ENCODE measurements at places on chromosomes 2 and 18.

- no peak for DNase-seq
Measured at GRCh38 chr18:45844938-45845337, 19.5 kb downstream of the SIGLEC15 start.

DNA sequence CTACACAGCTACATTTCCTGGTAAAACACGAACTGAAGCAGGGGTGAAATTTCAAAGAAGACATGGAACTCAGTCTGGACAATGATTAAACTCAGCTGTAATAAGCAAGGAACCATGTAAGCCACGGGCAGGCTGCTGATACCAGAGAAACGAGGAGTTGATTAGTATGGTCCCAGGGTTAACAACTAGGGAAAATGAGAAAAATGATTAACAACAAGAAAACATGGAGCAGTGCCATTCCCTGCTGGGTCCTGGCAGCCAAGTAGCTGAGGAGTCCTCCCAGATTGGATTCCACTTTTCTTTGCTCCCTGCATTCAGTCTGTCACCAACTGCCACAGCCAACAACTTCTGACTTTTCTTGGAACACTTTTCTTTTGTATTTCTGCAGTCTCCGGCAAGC lies 517.0 kb upstream of the KLHL29 start:
- DNase-seq: no peak

- no peak for DNase-seq
Measured at GRCh38 chr2:176483476-176483875, 214.2 kb downstream of the MTX2 start.

DNA sequence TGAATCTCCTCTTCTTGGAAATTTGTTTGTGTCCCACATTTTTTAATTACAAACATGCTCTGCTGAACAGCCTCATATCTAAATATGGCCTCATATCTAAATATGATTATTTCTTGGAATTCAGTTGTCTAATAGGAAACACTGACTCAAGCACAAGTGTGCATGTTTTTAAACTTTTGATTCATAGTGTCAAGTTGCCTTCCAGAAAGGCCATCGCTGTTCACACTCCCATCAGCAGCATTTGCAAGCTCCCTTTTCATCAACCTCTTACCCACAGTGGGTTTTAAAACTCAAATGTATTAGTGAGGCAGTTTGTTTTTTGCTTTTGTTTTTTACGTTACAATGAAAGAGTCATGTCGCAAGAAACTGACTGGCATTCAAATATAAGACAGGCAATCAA lies 65.2 kb upstream of the SMAD2 start:
- DNase-seq: no peak

DNA sequence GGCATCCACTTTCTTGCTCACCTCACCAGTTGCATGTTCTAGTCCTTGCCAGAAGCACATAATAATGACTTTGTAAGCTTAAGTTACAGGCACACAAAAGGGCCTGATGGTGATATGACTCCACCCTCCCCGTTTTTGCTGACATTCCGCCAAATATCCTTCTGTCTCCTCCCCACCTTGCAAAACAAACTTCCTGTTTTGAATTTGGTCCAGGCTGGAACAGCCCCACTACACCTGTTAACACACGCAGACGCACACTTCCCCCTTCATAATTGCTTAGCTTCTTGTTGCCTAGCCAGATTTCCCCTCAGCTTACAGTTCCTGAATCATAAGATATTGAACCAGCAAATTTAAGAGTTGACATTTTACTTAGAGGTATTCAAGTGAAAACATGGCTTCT lies at the start of gene MGAT5:
MGAT5 (plus strand) TSS at position 269 of the 400 bp plus-strand sequence. CDS start 332 bp downstream, outside the sequence.
- no peak for DNase-seq

- DNase-seq: no peak
Measured at GRCh38 chr2:208407667-208408066, 1.1 kb downstream of the PTH2R start.

DNA sequence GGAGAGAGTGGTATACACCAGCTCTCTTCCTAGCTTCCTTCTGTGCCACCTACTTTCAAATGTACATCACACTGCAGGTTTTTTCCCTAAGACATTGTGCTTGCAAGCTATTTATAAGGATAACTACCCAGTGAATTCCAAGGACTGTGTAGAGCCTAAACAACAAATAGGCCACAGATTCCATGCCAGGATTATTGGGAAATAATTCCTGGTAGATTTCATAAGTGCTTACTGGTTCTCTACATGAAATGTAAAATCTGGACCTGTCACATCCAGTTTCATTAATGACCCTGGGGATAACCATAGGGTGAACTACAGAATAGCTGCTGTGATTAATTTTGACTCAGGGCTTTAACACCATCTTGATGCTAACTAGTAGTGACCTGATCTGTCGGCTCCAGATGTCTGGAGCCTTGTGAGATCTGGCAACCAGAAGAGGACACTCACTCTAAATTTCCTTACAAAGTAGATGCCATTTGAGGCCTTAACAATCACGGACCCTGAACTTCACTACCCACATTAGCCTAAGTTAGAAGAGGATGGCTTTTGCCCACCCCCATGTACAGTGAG lies 34.3 kb upstream of the LGALSL start:
- no peak for DNase-seq

DNA sequence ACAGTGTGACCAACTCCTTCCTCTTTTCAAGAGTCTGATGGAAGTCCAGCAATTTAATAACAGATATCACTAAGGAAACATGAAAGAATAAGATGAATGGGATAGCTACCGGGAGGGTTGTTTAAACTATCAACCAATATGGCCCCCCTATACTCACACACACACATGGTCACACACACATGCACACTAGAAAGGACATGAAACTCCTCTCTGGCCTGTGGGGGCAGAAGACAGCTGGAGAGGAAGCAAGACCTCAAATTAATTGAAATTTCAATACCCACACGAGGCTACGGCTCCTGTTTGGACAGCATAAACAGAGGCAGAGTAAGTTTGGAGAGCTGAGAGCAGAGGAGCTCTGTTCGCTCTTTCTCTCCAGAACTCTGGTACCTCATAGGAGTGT lies 34.7 kb upstream of the REEP1 start:
- no peak for DNase-seq

- DNase-seq: no peak
Measured at GRCh38 chr2:187842978-187843847, 289.0 kb upstream of the TFPI start.

DNA sequence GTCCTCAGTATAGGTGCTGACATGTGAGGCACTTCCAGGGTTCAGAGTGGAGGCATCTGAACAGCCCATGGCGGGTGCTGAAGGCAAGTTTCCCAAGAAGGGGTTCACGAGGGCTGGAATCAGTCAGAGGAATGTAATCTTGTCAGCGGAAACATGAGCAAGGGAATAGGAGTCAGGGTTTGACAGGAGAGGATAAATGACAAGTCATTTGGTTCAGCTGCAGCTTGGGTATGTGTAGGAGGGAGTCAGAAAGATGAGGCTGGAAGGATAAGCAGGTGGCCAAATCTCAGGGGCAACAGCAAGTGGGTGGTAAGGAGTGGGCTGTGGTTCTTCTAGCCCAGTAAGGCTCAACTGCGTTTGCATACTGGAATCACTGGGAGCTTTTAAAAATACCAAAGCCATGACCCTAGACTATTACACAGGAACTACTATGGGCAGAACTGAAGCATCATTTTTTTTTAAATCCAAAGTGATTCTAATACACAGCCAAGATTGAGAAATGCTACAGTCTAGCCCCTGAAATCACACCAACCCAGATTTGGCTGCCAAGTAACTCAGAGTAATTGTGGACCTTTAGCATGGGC lies 41.8 kb upstream of the NAB1 start:
- DNase-seq: no peak

DNA sequence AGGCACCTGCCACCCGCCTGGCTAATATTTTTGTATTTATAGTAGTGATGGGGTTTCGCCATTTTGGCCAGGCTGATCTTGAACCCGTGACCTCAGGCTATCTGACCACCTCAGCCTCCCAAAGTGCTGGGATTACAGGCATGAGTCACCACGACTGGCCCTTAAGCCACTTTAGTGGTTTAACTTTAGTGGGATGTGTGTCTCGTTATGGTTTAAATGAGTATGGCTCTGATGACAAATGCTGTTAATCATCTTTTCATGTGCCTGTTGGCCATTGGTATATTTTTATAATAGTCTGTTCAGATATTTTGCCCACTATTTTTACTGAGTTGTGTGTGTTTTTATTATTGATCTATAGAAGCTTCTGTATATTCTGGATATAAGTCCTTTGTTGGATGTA lies 205.9 kb downstream of the MYO1B start:
- DNase-seq: no peak

DNA sequence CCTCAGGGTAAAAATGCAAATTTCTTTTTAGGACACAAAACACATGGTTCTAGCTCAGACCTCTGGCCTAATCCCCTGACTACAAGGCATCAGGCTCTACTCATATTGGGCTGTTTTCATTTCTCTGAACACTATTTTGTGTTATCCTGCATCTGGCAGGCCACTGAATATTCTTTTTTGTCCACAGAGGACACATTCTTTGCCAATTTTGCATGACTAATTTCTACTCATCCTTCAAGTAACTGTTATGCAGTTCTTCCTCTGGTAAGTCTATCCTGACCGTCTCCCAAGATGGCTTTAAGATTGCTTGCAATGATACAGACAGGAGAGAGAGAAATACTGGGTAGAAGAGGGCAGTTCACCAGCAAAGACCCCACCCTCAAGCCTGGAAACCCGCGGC lies 107.6 kb upstream of the RGPD4 start:
- no peak for DNase-seq

GRCh38 chr18:9117980-9118841 lies 15.7 kb downstream of the NDUFV2 start:
- no peak for DNase-seq

All from mesothelial cell of epicardium (in vitro differentiated cells).